ENCODE measurements at places on chromosomes 6 and 20. TPM values are rescaled to one million over a fixed set of nuclear protein-coding genes. Genes with fewer than 3 reads are reported as not detected.

The BACH2 gene
- total RNA-seq = 34.1 TPM

The SYTL3 gene
- 6.1 TPM for total RNA-seq

DNA sequence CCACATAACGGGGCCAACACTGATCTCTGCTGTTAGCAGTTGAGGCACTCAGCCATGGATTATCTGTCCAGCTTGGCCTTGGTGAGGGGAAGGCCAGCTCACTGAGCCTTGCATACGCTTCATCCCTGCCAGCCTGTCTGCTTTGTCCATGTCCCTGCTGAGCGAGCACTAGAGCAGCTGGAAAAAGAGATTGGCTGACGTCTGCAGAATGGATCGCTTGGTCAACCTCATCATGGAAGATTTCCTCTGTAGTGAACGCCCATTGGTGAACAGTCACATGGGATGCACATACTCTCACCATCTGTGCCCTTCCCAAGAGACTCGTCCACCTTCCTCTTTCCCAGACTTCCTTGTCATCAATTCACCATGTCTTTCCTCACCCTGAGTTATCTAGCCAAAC, 26.9 kb downstream of the MUC22 start:
- no peak for DNase-seq
- no peaks in the 10 kb centered on the region for H3K27me3 ChIP-seq
- no peaks in the 10 kb centered on the region for H3K36me3 ChIP-seq
- peaks cover 24% of the 10 kb centered on the region for H3K4me1 ChIP-seq
- H3K4me3 ChIP-seq = no peak overlapping the region

DNA sequence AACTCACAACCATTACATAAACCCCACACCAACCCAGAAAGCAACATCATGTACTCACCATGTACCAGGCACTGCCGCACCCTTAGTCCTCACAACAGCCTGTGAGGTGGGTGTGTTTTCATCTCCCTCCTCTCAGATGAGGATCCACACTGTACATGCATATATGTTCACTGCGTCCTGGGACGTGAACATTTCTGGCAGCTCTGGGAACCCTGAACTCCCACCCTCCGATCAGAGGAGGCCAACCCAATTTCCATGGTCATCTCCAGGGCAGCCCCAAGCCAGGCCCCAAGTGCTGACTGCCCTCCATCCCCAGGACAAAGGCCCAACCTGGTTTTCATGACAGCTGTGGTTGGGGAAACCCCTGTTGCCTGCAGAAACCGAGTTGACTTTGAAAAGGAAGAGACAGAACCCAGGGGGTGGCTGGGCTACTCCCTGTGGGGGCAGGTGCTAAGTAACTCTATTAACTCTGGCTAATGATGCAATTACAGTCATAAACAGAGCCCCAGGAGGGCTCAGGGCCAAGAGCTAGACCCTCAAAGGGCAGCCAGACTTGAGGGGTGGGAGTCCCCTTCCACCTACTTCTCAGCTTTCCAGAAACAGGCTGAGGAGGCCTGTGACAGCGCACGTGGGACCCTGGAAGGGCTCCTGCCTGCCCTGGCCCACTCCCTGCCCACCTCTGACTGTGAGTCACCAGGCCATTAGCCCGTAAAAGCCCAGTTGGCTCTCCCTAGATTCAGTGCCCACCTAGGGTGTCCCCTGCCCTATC, 2.6 kb downstream of the TFEB start:
- H3K4me1 ChIP-seq = peaks cover 7% of the 10 kb centered on the region
- H3K4me3 ChIP-seq = no peak overlapping the region
- H3K27me3 ChIP-seq = peaks cover 25% of the 10 kb centered on the region

GRCh38 chr6:111985202-111985731, 68.6 kb upstream of the CCN6 start:
- peaks cover 2% of the 10 kb centered on the region for H3K36me3 ChIP-seq
- no peak for DNase-seq
- peak overlapping the region; percentile 99 for H3K27ac ChIP-seq
- H3K27me3 ChIP-seq = no peaks in the 10 kb centered on the region

- H3K4me1 ChIP-seq = peaks cover 20% of the 10 kb centered on the region
- DNase-seq = no peak
- H3K4me3 ChIP-seq = no peak overlapping the region
- no peak overlapping the region for H3K27ac ChIP-seq
- H3K36me3 ChIP-seq = no peaks in the 10 kb centered on the region
Observed at GRCh38 chr6:123625696-123626095, 11.1 kb downstream of the TRDN start.

DNA sequence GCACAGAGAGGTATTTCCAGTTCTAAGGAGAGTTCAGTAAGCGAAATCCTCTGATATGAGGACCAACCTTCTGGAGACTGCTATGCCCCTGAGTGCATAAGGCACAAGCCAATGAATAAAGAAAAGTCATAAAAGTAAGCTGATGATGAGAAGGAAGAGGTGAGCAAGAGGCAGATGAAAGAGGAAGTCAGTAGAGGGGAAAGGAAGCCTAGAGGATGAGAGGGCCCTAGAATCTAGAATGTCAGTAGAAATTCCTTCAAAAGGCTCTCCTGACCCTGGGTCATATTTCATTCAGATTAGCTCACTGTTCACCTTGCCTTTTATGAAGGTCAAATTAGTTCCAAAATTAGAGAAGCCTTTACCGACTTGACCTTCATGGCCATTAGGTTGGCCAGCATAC, 209.2 kb downstream of the CD83 start:
- H3K36me3 ChIP-seq = no peaks in the 10 kb centered on the region
- DNase-seq = no peak
- no peak overlapping the region for H3K27ac ChIP-seq

DNA sequence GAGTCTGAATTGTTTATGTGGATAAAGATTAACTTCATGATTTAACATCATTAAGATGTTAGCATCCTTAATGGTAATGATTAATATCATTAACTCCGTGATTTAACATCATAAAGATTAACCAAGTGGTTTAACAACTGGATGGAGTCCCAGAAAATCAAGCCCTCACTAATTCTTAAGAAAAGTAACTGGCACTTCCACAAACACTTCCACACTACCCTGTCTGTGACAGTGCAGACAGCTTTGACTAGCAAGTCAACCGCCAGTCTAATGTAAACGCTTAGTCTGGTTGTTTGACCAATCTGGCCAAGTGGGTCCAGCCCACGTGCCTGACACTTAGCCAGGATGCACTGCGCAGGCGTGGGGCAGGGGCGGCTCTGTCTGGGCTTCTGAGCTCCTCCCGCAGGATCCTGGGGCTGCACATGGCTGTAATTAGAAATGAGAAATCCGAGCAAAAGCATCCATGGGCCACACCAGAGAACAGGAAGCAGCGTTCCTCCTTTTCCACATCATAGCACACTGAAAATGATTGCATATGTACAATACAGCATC, 424.2 kb downstream of the FOXA2 start:
- H3K27me3 ChIP-seq = peaks cover 19% of the 10 kb centered on the region
- no peak overlapping the region for H3K27ac ChIP-seq
- no peaks in the 10 kb centered on the region for H3K36me3 ChIP-seq
- no peaks in the 10 kb centered on the region for H3K4me1 ChIP-seq

DNA sequence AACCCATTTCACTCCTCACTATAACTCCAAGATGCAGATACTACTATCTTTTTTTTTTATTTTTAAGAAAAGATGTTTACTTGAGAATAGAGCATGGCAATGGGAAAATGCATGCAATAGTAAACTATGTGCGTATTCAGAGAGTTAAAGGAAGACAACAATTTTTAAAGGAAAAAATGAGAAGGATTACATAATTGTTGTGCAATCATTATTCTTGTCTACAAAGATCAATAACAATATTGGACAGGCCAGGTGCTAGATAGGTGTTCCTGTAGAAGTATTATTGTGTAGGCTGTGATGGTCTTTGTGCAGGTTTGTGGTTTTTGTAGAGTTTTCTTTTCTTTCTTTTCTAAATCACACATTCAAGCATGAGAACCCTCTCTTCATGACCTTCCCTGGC, 20.6 kb downstream of the CYP39A1 start:
- H3K27ac ChIP-seq = no peak overlapping the region
- H3K27me3 ChIP-seq = no peaks in the 10 kb centered on the region
- DNase-seq = no peak

- no peaks in the 10 kb centered on the region for H3K27me3 ChIP-seq
- H3K4me3 ChIP-seq = peak overlapping the region; percentile 22
- H3K4me1 ChIP-seq = peaks cover 11% of the 10 kb centered on the region
- H3K36me3 ChIP-seq = no peaks in the 10 kb centered on the region
- no peak for DNase-seq
Observed at GRCh38 chr6:3850451-3851203, 1.5 kb downstream of the FAM50B start.

- no peak overlapping the region for H3K27ac ChIP-seq
- H3K36me3 ChIP-seq = peaks cover 22% of the 10 kb centered on the region
- no peak for DNase-seq
- no peak overlapping the region for H3K4me3 ChIP-seq
- no peaks in the 10 kb centered on the region for H3K27me3 ChIP-seq
- peaks cover 2% of the 10 kb centered on the region for H3K4me1 ChIP-seq
Observed at GRCh38 chr6:111700135-111700690, 94.5 kb upstream of the TRAF3IP2 start.

DNA sequence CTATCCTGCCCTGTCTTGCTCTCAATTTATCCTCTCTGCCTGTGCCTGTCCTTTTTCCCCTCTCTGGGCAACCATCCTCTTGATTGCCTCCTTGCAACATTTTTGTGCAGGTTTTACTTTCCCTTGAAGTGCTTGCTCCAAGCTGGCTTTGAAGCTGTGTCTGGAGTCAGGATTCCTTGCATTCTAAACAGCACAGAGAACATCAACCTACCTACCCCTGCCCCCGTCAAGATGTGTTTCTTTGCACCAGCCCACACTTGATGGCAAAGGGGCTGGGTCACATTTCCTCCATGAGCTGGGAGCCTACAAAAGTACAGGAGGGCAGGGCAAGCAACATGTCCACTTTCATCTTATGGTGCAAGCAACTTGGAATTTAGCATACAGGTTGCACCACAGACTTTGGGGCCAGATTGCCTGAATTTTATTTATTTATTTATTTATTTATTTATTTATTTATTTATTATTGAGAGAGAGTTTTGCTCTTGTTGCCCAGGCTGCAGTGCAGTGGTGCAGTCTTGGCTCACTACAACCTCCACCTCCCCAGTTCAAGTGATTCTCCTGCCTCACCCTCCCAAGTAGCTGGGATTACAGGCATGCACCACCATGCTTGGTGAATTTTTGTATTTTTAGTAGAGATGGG, 206.3 kb downstream of the COL19A1 start:
- peaks cover 7% of the 10 kb centered on the region for H3K27me3 ChIP-seq
- no peak overlapping the region for H3K4me3 ChIP-seq
- H3K4me1 ChIP-seq = no peaks in the 10 kb centered on the region
- no peak overlapping the region for H3K27ac ChIP-seq

DNA sequence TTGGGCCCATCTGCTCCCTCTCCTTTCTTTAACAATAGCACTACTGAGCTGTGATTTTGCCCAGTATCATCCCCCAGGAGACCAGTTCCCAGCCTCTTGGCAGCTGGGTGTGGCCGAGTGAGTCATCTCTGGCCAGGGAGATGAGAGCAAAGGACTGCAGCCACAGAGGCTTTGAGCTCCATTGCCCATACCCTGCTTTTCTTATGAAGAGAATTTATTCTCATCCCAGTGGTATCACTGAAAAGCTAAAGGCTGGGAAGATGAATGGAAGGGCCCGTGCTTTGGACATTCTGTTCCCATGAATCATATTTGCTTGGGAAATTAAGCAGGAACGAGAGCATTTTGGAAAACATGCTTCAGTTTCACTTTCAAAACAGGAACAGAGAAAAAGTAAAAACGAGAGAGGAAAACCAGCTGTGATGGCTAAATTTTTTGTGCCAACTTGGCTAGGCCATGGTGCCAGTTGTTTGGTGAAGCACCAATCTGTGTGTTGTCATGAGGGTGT, 14.9 kb downstream of the CST3 start:
- H3K27me3 ChIP-seq = peaks cover 28% of the 10 kb centered on the region
- no peak overlapping the region for H3K27ac ChIP-seq
- H3K4me1 ChIP-seq = no peaks in the 10 kb centered on the region
- H3K4me3 ChIP-seq = no peak overlapping the region
- DNase-seq = no peak

GRCh38 chr20:34629342-34629741, 47.5 kb downstream of the PIGU start:
- H3K4me1 ChIP-seq = peaks cover 4% of the 10 kb centered on the region
- no peak overlapping the region for H3K27ac ChIP-seq
- no peak overlapping the region for H3K4me3 ChIP-seq
- H3K27me3 ChIP-seq = no peaks in the 10 kb centered on the region
- no peak for DNase-seq

DNA sequence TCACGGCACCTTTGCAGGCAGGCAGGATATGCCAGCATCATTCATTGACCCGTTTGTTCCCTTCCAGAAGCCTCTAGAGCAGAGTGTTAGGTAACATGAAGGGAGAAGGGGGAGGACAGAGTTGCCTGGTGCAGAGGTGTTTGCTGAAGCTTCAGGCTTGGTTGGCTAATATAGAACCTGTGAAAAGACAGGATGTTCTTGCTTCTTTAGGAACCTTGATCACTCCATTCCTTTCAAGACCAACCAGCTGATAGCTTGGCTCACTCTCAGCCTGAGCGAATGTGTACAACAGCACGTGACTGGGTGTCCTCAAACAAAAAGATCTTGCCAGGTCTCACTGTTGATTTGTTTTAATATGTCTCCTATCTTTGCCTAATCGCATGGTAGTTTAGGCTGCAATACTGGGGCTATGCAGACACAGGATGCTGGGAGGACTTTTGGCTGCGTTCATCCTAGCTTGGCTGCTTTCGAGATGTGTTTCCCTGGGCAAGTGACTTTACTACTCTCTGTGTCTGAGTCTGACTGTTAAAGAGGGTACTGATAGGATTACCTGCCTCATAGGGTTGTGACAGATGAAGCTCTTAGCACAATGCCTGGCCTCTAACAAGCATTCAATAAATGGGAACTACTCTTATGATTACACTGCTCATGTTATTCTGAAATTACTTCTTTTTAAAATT, 16.0 kb downstream of the SHLD1 start:
- no peak overlapping the region for H3K4me3 ChIP-seq
- peaks cover 6% of the 10 kb centered on the region for H3K4me1 ChIP-seq
- H3K27ac ChIP-seq = no peak overlapping the region
- peaks cover 9% of the 10 kb centered on the region for H3K36me3 ChIP-seq

- H3K4me1 ChIP-seq = no peaks in the 10 kb centered on the region
- no peak for DNase-seq
- H3K27ac ChIP-seq = no peak overlapping the region
- H3K27me3 ChIP-seq = no peaks in the 10 kb centered on the region
Observed at GRCh38 chr6:146620655-146621054, 21.9 kb downstream of the ADGB start.

DNA sequence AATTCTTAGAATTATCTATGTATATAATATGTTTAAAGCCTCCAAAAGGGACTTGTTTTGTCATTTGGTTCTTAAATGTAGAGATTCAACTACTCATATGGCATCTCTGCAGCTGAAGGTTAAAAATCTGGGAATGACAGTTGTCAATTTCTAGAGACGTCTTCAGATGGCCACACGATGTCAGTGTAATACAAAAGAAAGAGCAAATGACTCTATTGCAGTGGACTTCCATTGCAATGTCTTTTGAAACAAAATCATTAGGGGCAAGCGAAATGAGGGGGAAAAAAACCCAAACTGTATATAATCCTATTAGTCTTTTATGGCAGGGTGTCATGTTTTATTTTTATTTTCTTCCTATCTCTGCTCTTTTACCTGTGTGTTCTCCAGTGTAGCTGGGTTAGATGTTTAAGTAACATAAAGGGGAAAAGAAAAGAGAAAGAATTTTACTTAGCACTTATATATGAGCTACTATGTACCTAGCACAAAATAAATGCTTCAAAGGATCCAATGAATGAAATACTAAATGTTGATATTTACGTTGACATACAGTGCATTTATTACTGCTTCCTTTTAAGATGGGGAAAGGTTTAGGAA, 26.2 kb downstream of the CCN2 start:
- H3K27ac ChIP-seq = no peak overlapping the region
- no peak overlapping the region for H3K4me3 ChIP-seq
- H3K36me3 ChIP-seq = peaks cover 2% of the 10 kb centered on the region

Measured in mesothelial cell of epicardium (in vitro differentiated cells).